ENCODE measurements at places on chromosomes 6 and 20.

GRCh38 chr20:2515203-2515602, 6.5 kb upstream of the ZNF343 start:
- DNase-seq, result no peak

DNA sequence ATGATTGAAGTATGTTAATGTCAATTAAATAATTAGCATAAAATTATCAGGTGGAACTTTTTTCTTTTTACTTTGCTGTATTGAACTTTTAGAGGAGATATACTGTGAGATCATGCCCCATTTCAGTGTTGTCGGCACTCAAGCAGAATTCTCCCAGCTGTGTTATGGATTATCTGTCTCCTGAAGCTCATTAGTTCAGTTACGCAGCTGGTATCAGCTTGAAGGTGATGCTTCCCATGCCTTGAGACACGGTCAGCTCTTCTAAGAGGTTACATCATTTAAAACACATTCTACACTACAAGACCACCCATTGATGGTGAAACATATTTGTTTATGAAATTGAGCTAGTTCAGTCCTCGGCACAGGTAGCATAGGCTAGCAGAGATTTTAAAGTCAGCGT, 68.9 kb upstream of the PHACTR2 start:
- no peak for DNase-seq

DNA sequence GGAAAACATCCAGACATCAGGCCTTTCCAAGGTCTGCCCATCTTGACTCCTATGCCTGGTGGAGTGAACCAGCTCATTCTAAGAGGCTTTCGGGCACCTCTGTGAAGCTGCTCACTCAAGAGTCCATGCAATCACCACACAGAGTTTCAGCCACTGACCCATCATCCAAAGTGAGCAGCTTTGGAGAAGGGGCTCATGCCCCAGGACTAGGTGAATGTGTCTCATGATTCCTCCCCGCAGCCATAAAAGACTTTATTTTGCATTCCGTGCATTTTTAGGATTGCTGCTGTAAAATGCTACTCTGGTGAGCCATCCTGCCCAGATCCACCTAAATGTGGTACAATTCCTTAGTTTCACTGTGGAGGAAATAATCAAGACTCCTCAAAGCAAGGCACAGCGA, 44.5 kb upstream of the EZR start:
- DNase-seq, result no peak

DNA sequence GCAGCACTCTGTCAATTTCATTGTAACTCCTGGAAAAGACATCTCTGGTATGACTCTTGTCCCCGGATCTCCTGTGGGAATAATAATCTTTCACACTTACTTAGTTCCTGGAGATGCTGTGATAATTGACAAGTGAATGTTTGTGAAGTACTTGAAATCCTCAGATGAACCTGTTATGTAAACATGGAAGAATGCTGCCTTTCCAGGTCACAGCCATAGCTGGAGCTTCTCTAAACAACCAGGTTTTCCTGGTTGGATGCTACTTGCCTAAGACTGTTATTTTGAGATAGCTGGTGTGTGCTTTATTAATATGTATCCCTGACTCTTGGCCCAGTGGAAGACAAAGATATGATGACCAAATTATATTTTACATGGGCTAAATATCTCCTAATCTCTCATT, 228.6 kb downstream of the KCNQ5 start:
- no peak for DNase-seq
